ENCODE measurements at places on chromosomes 1 and 21. TPM values are rescaled to one million over a fixed set of nuclear protein-coding genes. Genes with fewer than 3 reads are reported as not detected.

Gene GCLM
- polyA plus RNA-seq: 1.4 TPM

Gene BMP8B
- 0.36 TPM for polyA plus RNA-seq

Gene MEAF6
- 28.8 TPM for polyA plus RNA-seq

Gene FAM72C
- 1.3 TPM for polyA plus RNA-seq

Gene CCDC27
- polyA plus RNA-seq: not detected

Gene OR2L5
- polyA plus RNA-seq: not detected

Gene CHODL
- polyA plus RNA-seq: 0.22 TPM

Gene ITLN2
- 0.09 TPM for polyA plus RNA-seq

Gene PDE9A
- polyA plus RNA-seq: 1.6 TPM

Data from esophagus (tissue), 2 donors.